ENCODE measurements at places on chromosomes 13 and 19.
A peak's percentile ranks its signal among the peaks of the same experiment; 100 is the strongest.

DNA sequence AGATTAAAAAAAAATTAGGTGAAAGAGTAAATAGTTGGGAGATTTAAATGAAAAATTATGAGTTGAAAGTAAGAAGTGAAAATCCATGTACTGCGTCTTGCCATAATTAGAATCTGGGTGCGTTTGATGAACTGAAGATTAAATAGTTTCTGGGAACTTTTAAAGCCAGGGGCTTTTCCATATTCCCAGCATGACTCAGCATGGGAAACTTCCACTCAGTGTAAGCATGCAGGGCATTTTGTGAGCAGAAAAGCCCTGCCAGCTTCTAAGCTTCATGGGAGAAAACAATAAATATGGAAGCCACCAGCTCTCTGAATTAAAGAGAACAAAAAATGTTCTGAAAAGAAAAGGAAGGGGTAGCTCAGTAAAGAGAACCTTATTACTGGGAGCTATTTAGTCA lies 62.0 kb upstream of the EDNRB start:
- peak; percentile 53 for DNase-seq

DNA sequence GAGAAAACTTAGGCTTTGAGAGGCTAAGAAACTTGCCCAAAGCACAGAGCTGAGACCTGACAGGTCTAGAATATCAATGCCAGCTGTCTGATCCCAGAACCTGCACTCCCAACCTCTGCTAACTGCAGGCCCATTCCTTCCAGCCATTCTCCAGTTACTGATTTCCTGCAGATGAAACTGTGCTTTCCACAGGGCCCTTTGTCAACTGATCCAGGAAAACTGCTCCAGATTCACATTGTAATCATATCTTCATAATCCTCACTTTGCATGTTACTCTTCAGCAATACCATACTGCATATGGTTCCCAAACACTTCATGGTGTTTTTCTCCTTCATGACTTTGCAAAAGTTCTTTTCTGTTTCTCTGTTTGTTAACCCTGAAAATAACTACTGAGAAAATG lies 100.6 kb downstream of the RAP2A start:
- no peak for DNase-seq

DNA sequence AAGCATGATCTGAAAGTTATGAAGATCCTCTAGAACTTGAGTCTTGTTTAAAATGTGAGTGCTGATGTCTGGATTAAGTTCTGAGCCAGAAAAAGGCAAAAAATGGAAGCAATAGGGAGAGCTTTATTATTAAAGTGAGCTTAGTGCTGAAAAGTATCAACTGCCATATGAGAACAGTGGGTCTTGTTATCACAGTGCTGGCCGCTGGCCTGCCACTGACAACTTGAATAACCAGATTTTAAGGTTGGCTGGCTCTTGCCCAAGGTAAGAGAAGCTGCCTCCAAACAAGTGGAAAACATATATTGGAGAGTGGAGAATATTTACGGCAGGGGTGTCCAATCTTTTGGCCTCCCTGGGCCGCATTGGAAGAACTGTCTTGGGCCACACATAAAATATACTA lies 33.9 kb downstream of the NUFIP1 start:
- no peak for DNase-seq

DNA sequence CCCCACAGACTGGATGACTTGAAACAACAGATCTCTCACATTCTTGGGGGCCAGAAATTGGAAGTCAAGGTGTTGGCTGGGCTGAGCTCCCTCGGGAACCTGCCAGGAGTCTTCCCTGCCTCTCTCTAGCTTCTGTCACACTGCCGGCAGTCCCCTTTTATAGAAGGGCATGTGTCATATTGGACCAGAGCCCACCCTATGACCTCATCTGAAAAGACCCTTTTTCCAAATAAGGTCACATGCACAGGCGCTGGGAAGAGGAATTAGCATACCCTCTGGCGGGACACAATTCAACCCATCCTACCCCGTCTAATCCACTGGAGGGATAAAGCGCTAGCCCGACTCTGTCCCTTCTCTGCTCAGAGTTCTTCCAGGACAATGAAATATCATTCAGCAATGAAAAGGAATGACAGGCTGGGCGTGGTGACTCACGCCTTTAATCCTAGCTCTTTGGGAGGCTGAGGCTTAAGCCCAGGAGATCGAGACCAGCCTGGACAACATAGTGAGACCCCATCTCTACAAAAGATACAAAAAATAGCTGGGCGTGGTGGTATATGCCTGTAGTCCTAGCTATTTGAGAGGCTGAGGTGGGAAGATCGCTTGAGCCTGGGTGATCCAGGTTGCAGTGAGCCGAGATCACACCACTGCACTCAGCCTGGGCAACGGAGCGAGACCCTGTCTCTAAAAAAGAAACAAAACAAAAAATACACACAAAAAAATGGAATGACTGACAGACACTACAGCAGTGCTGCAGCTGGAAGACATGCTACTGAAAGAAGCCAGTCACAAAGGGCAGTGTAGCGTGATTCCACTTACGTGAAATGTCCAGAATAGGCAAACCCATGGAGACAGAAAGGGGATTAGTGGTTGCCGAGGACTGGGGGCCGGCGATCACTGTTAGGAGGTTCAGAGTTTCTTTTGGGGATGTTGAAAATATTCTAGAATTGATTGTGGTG lies 28.5 kb downstream of the MEIS3 start:
- DNase-seq: no peak

DNA sequence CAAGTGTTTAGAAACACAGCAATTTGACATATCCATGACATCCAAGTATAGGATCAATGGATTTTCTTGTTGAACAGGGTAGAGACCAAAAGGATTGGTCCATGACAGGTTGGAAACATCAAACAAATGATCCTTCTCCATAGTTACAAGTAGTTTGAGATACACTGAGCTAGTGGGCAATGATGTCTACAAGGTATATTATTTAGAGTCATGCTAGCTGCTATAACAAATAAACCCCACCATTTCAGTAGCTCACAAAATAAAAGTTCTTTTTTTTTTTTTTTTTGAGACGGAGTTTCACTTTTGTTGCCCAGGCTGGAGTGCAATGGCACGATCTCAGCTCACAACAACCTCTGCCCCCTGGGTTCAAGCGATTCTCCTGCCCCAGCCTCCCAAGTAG lies 4.9 kb upstream of the HAUS5 start:
- DNase-seq: no peak

- no peak for DNase-seq
Measured at GRCh38 chr13:42981853-42982252, 10.2 kb downstream of the EPSTI1 start.

GRCh38 chr19:31339411-31339810 lies 9.8 kb downstream of the TSHZ3 start:
- peak; percentile 49 for DNase-seq

- DNase-seq: no peak
Measured at GRCh38 chr13:35333157-35333556, 143.3 kb downstream of the MAB21L1 start.

GRCh38 chr13:99688776-99689175 lies 187.5 kb downstream of the TM9SF2 start:
- no peak for DNase-seq

DNA sequence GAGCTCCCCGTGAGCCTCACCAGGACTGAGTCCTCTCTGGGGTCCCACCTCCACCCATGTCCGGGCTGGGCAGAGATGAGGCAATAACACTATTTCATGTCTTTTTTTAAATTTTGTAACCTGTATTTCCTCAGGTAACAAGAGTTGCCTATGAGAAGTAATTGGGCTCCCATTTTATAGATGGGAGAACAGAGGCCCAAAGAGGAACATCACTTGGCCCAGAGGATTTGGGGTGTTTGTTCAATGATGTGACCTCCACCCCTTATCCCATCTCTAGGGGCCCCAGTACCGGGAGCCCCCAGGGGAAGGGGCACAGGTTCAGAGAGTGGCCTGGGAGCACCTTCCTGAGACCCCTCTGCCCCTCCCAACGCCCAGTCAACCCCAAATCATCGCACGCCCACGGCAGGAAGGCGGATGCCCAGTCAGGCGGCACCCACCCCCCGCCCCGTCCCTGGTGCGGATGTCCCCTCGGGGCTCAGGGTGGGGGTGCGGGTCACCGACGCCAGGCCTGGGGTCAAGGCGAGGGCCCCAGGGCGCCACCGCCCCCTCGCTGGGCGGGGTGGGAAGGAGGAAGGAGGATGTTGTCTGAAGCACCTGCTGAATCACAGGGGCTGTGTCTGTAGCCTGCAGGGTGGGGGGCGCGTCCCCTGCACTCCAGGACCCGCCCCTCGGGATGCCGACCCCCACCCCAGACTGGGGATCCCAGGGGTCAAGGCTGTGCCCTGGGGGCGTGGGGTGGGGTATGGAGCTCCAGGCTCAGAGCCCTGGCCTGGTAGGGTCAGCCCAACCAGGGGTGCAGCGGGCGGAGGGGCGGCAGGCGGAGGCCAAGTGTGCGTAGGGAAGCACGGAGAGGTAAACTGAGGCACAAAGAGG lies 9.0 kb upstream of the CIRBP start:
- peak; percentile 52 for DNase-seq

- DNase-seq: no peak
Measured at GRCh38 chr13:52842441-52842840, 6.0 kb downstream of the PCDH8 start.

DNA sequence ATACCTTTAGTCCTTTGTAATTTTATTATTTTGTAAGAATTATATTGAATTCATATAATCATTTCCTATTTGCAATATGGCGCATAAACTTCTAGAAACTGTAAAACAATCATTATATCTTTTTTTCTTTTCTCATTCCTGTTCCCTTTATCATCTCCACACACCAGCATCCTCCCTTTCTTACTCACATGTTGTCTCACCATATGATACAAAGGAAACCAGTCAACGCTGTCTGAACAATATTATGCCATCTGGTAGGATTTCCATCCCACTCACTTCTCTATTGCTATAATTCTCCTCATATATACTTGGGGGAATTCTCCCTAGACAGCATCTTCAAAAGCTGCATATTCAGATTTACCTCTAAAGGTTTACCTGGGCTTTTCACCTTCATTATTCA lies 389.8 kb downstream of the NDFIP2 start:
- no peak for DNase-seq

GRCh38 chr13:105587786-105588185 lies 947.7 kb downstream of the EFNB2 start:
- no peak for DNase-seq

DNA sequence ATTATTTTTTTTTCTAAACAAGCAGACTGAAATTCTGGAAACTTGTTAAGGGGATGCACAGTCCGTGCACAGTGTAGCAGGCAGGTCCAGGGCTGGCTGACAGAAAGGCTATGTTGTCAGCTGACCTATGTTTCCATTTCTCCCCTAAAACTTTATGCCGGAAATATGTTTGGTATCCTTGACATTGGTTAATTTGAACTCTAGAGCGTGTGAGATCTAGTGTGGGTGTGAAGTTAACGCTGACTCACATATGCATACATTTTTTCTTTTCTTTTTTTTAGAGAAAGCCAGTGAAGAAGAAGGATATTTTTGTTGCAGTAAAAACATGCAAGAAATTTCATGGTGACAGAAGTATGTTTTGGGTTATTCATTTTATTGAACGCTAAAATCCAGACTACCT lies 76.6 kb downstream of the B3GLCT start:
- no peak for DNase-seq

DNA sequence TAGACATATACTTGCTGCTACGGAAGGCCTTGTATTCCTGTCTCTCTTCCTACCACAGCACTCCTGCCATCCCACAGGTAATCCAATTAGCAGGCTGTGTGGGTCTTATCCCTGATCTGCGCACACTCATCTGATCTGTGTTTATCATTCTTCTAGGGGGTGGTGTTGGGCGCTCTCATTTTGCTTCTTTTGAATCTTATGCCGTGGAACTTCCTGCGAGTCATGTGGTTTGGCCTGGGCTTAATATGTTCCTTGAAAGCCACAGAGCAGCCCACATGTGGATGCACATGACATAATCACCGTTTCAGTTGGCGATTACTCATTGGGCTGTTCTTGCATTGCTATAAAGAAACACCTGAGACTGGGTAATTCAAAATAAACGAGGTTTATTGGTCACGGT lies 7.5 kb downstream of the RASA3 start:
- peak; percentile 76 for DNase-seq

GRCh38 chr13:104764600-104764999 lies 1698.4 kb upstream of the SLC10A2 start:
- DNase-seq: no peak

GRCh38 chr19:45446295-45446694 lies 21.5 kb upstream of the FOSB start:
- DNase-seq: peak; percentile 59

GRCh38 chr19:492091-492531 lies 4.2 kb upstream of the MADCAM1 start:
- DNase-seq: peak; percentile 38
